Activated naive CD4-positive, alpha-beta T cell treated with anti-CD3 and anti-CD28 coated beads, Interleukin-2, amount 50 U/mL, for 72 hours (primary cell): ENCODE measurements at places on chromosomes 1 and 21. TPM values are rescaled to one million over a fixed set of nuclear protein-coding genes. Genes with fewer than 3 reads are reported as not detected.

HORMAD1 gene
- total RNA-seq: not detected

NCF2 gene
- 4.3 TPM for total RNA-seq

NPHS2 gene
- total RNA-seq: not detected

ZBTB18 gene
- total RNA-seq: 17.4 TPM

ELOVL1 gene
- total RNA-seq: 53.2 TPM

MFN2 gene
- 54.9 TPM for total RNA-seq

ANKRD35 gene
- 0.53 TPM for total RNA-seq

CD1E gene
- not detected for total RNA-seq

UBE4B gene
- total RNA-seq: 44.4 TPM

RAP1GAP gene
- total RNA-seq: 2.1 TPM

ALG14 gene
- 9.1 TPM for total RNA-seq
